ENCODE measurements at places on chromosomes 3 and 15.

DNA sequence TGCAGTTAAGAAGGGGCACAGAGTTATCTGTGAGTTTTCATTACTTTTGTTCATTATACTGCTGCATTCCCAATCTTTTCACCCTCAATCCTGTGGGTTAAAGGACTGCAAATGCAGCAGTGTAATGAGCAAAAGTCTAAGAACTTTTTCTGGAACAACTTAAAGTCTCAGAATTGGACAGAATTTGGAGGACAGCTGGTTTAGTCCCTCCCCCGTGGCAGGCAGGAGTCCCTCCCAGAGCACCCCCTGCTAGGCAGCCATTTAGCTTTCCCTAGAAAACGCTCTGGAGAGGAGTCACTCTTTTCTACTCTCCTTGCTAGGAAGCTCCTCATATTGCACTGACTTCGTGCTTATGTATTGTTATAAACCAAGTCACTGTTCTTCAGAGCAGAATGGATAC lies 156.3 kb upstream of the UBE2E1 start:
- DNase-seq, result no peak

GRCh38 chr3:106251160-106251892 lies 382.5 kb upstream of the CBLB start:
- no peak for DNase-seq

GRCh38 chr15:82558502-82558901 lies 18.2 kb upstream of the RPS17 start:
- DNase-seq, result no peak

- no peak for DNase-seq
Measured at GRCh38 chr3:136929977-136930670, 27.7 kb upstream of the IL20RB start.

GRCh38 chr3:20022954-20023622 lies 11.0 kb upstream of the PP2D1 start:
- DNase-seq, result no peak

DNA sequence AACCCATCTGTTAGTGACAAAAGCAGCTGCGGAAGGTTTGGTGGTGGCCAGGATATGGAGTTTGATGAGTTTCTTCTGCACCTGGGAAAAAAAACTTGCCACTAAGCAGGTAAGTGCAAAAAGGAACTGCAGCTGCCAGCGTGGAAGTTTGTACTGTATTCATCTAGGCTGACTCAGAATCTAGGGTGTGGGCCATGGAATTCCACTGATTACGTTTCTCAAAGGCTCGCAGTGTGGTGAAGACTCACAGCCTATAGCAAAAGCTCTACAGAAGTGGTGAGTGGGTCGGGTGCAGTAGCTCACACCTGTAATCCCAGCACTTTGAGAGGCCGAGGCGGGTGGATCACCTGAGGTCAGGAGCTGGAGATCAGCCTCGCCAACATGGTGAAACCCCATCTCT lies 334.6 kb upstream of the GRM7 start:
- DNase-seq, result no peak

- DNase-seq, result peak; percentile 56
Measured at GRCh38 chr15:72740219-72740618, 43.3 kb downstream of the ADPGK start.

DNA sequence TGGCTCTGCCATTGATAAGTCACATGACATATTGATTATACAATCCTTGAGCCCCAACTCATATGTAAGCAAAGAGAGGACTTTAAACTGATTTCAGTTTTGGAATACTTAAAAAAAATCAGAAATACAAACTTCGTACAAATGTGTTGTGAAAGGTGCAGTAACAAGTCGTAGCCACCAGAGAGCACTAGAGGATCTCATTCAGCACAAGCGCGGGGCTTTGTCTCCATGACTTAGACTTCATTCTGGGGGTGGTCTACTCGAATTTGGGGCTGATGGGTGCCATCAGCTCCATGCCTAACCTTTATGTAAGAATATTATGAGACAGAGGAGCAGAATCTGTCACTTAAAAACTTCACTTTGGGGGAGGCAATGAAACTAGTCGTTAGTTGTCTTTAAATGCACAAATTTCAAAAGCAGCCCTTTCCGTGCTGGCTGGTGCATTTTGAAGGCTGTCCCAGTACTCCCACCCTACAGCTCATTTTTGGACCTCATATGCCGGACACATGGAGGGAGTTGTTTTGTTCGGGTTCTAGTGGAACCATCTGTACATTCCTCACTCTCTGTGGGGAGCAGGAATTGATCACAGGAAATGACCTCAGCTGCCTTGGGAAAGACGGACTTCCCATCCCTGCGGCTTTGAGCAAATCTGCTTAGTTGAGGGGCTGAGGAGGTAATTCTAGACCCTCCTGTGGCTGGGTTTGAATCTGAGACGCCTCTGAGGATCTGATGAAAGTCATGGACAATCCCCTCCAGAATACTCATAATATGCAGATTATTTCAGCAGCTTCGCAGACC lies 27.5 kb upstream of the MASP1 start:
- DNase-seq, result peak; percentile 57

DNA sequence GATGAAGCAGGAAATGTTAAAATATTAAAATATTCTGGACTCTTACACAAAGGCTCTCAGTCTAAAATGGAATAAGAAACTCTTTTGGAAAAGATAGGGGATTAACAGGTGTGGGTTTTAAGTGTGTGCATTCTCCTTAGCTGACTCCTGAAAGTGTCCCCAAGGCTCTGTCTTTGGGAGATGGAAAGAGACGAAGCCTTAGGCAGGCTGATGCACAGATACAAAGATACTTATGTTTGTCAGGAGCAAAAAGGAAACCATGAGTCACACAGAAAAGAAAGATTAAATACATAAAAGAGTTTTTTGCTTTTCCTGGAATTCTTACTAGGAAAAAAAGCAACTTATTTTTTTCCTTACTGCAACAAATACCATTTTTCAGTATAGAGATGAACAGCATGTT lies 23.8 kb upstream of the ABI3BP start:
- no peak for DNase-seq

DNA sequence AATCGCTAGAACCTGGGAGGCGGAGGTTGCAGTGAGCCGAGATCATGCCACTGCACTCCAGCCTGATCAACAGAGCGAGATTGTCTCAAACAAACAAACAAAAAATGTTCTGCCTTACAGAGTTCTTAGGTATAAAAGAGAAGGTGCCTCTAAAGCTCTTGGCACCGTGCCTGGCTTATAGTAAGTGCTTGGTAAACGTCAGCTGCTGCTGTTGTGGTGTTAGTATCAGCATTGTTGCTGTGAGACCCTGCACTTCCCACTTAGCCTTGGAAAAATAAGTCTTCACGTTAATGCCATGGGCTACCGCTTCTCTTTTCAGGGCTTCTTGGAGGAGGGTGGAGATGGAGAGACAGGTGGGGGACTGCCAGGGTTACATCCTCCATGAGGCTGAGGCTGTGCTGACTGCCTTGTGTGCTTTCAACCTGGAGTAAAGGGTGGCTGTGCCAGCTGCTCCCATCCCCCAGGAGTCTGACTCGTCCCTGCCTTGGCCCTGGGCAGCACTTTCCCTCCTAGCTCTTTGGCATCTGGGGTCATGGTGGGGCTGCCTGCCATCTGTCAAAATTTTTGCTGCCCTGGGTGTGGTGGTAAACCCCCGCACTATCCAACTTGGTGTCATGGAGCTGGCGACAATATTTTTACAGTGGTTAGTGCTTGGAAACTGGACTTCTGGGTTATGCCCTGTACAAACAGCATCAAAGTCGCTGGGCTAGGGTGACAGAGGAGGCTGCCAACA lies 17.8 kb downstream of the FLNB start:
- no peak for DNase-seq

DNA sequence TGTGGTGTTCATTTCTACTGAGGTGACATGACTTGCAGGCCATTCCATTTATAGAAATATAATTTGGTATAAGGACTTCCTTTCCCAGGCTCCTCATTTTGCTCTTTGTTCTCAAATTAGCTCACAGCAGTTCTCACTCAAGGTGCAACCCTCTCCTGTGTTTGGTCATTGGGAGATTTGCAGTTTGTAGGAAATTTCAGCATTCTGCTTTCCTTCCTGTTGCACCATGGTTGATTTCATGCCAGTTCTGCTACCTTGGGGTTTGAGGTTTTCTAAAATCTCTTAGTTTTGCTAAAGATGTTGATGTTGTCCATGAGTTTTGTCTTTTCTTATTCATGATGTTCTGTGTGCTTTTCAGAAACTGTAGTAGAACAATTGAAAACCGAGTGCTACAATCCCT lies 65.7 kb upstream of the PROK2 start:
- DNase-seq, result no peak

DNA sequence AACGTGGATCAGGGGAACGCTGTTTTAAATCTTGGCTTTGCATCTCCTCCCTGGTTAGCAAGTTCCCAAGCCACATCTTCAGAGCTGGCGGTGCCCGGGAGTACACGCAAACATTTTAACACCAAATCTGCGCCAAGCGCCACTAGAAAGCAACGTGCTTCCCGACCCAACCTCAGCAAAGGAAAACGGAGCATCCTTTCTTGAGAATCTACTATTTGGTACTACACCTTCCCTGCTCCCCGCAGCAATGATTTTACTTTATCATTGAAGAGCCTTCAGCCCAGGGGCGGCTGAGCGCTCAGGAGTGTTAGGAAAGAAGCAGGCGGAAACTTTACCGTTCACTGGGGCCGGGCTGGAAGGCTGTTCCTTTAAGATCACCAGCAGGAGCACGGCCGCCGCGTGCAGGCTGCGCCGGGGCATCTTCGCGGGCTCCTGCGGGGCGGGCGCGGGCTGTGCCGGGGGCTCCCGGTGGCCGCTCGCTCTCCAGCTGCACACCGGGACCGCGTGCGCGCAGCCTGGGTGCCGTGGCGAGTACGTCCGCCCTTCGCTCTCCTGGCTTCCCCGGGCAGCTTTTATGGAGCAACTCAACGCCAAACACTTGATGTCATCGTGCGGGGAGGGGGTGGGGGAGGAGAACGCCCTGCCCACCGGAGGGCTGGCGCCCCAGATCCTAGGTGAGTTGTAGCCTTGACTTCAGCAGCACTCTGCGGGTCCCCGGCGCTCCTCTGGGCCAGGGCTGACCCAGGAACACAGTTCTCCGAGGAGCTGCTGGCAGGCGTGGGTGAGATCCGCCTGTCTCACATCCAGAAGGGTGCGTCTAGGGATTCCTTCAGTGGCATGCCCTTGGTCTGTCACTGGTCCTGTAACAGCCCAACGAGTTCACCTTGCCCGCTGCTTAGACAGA lies at the start of gene CA12:
CA12 (minus strand) TSS at position 546 of the 904 bp plus-strand sequence; CDS start at position 420, 126 bp downstream.
- no peak for DNase-seq

GRCh38 chr3:179769411-179770247 lies 116.8 kb downstream of the USP13 start:
- DNase-seq, result no peak

GRCh38 chr3:76370749-76371520 lies 585.6 kb upstream of the ZNF717 start:
- DNase-seq, result no peak

DNA sequence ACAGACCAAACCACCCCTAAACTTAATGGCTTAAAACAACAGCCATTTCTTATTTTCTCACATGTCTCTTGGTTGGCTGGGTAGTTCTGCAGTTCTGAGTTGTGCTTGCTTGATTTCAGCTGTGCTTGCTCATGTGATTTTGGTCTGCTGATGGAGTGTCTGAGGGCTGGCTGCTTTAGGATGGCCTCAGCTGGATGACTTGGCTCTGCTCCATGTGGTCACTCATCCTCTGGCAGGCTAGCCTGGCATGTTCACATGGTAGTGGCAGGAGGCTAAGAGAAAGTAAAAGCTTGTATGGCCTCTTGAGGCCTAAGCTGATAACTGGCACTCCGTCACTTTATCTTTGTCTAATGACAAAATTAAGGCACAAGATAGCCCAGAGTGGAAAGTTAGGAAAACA lies 4.1 kb downstream of the SV2B start:
- no peak for DNase-seq

DNA sequence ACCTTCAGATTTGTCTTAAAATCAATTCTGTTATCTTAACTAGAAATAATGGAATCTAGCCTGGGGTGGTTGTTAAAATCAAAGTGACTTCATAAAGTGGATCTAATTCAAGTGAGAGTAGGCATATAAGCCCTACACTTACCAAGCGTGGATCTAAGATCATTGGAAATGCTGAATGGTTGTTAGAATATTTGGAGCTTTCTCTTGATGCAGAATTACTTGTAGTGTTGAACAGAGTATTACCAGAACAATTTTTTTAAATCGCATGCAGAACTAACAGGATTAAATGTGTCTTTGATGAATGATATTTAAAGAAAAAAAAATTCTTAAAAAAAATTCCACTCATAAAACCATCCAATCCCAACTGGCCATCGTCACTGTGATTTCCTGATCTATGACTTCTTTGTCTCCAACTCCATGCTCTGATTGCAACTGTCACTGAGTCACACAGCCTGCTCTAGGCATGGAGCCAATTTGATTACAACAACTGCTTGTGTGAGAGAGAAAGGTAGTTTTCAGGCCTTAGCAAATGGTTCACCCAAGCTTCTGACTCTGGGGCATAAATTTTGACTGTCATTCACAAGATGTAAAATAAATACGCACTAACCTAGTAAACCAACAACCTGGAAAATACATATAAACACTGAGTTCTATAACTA lies 25.9 kb upstream of the SPRED1 start:
- no peak for DNase-seq

- peak; percentile 76 for DNase-seq
Measured at GRCh38 chr15:78618490-78618934, 2.3 kb downstream of the CHRNA3 start.

- DNase-seq, result no peak
Measured at GRCh38 chr15:87099916-87100315, 1020.2 kb downstream of the AGBL1 start.

DNA sequence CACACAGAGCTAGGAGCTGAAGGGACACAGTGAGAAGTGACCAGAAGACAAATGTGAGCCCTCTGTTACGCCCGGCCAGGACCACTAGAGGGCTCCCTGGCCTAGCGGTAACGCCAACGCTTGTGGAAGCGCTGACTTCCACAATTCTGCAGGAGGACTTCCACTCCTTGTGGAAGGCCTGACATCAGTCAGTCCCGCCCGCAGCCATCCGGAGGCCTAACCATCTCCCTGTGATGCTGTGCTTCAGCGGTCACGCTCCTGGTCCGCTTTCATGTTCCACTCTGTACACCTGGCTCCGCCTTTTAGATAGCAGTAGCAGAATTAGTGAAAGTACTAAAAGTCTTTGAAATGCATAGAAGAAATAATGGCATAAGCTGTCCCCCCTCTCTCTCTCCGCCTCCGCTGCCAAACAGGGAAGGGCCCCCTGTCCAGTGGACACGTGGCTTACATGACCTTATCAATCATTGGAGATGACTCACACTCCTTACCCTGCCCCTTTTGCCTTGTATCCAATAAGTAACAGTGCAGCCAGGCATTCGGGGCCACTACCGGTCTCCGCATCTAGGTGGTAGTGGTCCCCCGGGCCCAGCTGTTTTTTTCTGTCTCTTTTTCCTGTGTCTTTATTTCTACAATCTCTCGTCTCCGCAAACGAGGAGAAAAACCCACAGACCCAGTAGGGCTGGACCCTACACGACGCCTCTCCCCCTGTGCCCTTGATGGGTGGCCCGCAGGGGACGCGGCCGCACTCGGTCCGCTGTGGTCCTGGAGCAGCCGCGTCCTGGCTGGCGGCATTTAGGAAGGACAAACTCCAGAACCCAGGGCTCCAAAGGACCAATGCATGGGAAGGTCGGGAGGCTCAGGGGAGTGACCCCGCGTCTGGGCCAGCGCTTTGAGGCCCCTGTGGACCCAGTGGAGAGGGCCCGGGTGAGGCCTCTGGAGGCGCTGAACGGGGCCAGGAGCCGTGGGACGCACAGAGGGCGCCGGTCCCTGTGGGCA lies 27.0 kb upstream of the RPL32 start:
- DNase-seq, result peak; percentile 62

All from CD4-positive, alpha-beta T cell treated with Interleukin-17A for 1 hour (primary cell).